ENCODE measurements at places on chromosomes 1 and 21.

GRCh38 chr1:76158126-76158525 is 83.6 kb downstream of the ST6GALNAC3 start:
- DNase-seq: no peak

GRCh38 chr1:232438476-232438875 is 191.5 kb downstream of the SIPA1L2 start:
- no peak for DNase-seq

DNA sequence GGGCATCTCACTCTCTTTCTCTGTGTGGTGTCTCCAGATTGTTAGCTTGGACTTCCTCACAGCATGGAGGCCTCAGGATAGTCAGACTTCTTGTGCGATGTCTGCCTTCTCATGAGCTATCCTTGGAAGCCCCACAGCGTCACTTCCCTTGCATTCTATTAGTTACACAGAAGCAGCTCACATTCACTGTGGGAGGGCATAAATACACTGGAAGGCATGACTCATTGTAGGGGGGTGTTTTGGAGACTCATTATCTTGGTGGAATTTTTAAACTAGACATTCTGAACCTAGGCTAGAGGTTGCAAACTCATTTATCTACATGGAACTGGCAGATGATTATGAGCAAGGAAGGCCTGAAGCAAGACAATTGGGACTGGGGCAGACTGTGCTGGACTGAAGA is 21.4 kb upstream of the FASLG start:
- no peak for DNase-seq

DNA sequence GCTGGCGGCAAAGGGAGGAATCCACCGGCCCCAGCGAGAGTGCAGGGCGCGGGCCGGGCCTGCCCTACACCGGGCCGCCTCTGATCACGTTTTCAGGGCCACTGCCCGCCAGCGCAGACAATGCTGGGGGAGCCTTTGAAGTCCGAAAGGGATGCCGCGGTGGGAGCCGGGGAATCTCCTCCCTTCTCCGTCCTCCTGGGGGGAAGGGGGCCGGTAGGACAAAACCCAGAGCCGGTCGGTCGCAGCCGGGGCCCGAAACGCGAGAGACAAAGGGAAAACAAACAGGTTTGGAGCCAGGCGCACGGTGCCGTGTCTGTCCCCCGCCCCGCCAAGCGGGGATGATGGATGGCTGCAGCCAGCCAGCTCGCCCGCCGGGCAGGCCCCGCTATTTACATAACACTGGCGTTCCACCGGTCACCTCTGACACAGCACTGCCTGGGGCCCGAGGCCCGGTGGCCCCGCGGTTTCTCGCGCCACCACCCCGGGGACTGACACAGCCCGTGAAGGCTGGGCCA is 92.0 kb downstream of the CASZ1 start:
- DNase-seq: no peak

DNA sequence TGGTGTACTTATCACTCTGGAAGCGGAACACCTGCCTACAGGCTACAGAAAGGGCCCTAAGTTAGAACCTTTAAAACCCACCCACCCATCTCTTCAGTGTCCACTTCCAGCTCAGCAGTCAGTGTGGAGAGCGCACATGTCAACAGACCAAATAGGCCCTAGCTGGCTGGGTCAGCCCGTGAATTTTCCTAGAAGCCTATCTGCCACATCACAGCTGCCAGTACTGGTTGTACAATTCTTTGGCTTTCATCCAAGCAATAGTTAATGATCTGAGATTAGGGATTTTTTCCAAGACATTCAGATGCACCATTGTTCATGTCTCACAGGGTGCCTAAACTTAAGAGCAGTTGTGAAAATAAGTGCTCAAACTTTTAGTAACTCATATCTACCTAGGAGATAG is 197.1 kb downstream of the KCNK2 start:
- no peak for DNase-seq

- DNase-seq: no peak
Measured at GRCh38 chr21:15001857-15002606, 62.8 kb downstream of the NRIP1 start.

DNA sequence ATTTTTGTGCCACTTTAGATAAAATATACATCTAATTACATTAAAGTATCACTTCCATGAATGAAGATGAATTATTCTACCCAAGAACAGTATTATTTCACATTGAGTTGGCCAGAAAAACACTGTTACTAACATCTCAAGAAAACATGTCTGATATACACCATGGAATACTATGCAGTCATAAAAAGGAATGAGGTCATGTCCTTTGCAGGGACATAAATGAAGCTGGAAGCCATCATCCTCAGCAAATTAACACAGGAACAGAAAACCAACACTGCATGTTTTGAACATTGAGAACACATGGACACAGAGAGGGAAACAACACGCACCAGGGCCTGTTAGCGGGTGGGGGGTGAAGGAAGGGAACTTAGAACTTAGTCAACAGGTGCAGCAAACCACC is 69.0 kb downstream of the TESK2 start:
- no peak for DNase-seq

- no peak for DNase-seq
Measured at GRCh38 chr1:159867664-159868026, 5.2 kb upstream of the VSIG8 start.

- DNase-seq: no peak
Measured at GRCh38 chr1:93587354-93587753, 94.3 kb downstream of the BCAR3 start.

DNA sequence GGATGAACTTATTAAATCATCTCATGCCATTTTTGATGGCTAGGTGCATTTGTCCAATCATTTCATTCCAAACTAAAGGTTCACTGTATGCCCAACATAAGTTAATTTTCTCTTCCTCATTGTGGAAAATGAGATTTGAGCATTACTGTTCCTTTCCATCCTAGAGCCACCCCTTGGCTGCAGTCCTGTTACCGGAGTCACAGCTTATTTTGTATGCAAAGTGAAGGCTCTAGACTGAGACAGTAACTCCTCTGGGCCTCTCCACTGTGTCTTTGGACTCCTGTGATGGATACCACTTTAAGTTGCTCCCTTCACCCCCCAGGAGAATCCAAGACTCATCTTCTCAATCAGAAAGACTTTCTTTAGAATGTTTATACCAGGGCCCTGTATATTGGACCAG is 59.7 kb downstream of the FGGY start:
- no peak for DNase-seq

- no peak for DNase-seq
Measured at GRCh38 chr1:84247425-84248220, 53.9 kb upstream of the SAMD13 start.

DNA sequence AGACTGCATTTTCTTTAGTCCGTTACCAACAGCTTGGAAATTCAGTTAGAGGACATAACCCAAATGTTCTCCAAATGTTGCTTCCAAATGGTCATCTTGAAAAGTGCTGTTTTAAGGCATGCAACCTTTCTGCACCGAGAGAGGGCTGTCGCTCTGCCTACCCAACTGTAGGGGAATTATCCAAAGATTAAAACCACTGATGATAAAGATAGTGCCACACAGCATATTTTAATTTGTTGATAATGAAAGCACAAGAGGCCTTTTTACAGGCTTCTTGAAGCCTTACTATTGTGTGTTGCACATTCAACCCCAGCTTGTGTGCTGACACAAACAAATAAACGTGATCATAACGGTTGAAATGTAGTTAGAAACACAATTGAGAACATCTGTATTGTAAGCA is 121.5 kb downstream of the LMO4 start:
- DNase-seq: no peak

DNA sequence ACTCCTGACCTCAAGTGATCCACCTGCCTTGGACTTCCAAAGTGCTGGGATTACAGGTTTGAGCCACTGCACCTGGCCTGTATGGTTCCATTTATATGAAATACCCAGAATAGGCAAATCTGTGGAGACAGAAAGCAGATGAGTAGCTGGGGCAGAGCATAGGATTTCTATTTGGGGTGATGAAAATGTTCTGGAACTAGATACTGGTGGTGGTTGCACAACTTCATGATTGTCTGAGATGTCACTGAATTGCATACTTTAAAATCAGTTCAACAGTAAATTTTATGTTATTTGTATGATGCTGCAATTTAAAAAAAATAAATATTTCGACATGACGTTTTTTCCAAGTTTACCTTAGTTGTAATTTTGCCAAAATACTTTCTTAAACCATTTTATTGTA is 23.9 kb downstream of the ITSN1 start:
- no peak for DNase-seq

- no peak for DNase-seq
Measured at GRCh38 chr1:169364948-169365347, 2.6 kb downstream of the NME7 start.

DNA sequence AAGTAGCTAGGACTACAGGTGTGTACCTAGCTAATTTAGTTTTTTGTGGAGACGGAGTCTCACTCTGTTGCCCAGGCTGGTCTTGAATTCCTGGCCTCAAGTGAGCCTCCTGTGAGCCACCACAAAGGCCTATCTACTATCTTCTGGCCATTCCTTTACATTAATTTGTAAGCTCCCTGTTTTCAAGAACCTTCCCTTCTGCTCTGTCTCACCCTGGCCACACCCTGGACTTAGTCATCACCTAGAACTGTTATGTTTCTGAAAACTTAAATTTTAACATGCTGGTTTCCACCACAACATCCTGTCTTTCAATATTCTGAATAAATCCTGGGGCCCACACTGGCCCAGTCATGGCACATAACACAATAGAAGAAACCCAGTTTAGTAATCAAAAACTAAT is 4.9 kb upstream of the B4GALT3 start:
- DNase-seq: peak; percentile 64

DNA sequence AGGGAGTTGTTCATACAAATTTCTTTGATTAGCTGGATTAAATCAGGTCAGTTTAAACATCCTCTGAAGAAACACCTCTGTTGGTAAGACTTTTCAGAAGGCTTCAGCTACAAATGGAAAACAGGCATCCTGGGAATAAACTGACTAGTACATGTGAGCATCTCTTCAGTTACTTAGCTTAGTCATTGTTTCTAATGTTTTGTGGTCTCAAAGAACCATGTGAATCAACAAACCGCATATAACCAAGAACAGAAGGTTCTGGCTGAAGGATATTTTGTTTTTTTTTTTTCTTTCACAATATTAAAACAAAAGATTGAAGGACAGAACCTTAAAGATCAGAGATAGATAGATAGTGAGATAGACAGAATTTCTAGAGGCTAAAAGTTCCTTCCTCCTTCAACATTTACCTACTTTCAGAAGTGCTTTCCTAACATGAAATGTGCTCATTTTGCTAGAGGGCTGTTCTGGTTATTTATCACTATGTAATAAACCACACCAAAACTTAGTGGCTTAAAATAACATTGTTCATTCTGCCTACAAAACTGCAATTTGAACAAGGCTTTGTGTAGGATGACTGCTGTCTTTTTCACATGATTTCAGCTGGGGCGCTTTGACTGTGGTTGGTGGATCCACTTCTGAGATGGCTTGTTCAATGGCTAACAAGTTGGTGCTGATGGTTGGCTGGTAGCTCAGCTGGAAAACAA is 119.8 kb upstream of the PTGFR start:
- DNase-seq: no peak

DNA sequence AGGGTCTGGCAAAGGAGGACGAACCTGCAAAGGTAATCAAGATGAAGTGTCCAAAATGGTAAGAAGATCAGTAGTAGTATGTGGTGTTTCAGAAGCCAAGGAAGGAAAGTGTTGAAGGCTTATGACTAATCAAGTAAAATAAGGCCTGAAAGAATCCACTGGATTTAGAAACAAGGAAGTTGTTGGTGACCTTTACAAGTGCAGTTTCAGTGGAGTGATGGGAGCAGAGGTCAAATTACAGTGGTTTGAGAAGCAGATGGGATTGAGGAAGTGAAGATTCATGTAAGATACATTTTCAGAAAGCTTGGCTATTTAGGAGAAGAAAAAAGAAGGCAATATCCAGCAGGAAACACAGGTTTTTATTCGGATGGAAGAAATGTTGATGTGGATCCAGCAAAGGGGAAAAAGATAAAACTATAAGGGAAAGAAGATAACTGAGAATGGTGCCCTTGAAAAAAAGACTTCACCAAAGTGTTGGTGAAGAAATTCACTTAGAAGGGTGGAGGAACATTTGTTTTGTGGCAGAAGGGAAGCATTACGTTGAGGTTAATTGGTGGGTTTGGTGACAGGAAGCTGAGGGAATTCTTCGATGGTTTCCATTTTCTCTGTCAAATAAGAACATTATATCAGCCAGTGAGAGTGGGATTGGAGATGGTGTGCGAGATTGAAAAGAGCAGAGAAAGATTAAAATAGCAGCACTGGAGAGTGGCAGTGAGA is 2.1 kb downstream of the ARMH1 start:
- DNase-seq: no peak

DNA sequence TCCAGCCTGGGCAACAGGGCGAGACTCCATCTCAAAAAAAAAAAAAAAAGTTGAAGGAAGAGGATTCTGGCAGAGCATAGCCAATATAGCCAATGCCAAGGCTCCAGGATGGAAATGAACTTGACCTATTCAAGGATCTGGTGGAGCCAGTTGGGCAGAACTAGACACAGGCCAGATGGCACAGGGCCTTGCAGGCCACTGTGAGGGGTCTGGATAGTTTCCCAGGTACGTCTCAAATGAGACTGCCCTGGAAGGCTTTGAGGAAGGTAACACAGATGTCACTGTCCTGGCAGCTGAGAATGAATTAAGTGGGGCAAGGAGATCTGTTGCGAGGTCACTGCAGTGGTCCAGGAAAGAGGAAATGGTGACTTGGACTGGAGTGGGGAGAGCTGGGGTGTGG is 12.0 kb upstream of the ARHGEF19 start:
- DNase-seq: no peak

DNA sequence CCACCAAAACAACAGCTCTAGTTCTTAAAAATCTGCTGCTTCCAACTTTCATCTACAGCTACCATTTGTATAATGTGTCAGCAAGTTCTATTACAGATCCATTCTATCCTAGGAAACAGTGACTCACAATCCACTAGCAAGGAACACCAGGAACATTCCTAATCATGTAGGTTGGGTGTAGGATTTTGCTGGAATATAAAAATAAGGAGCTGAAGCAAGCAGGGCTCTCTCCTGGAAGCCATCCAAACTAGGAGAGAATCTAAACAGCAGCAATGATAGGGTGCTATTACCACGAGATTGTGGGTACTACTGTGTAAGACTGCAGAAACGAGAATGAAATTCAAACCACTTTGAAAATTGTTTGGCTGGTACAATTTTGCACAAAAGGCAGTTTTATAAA is 135.0 kb downstream of the PTPN14 start:
- no peak for DNase-seq
